ENCODE measurements at places on chromosomes 6 and 20.

DNA sequence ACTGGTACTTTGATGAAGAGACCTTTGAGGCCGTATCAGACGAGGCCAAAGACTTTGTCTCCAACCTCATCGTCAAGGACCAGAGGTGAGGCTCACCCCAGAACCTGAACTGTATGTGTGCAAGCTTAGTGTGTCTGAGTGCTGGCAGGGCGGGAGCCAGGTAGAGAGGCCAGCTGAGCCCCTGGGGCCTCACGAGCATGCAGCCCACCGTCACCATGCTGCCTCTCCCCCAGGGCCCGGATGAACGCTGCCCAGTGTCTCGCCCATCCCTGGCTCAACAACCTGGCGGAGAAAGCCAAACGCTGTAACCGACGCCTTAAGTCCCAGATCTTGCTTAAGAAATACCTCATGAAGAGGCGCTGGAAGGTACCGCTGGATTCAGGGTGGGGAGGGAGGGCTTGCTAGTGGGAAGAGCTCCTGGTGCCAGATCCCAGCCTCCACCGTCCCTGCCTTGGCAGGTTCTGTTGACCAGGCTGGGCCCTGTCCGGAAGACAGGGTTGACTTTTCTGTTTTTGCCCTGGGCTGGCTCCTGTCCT lies 12.7 kb downstream of the MYLK2 start:
- no peak overlapping the region for H3K27ac ChIP-seq
- no peaks in the 10 kb centered on the region for H3K27me3 ChIP-seq
- no peak for DNase-seq
- no peak overlapping the region for H3K4me3 ChIP-seq
- H3K4me1 ChIP-seq: peaks cover 7% of the 10 kb centered on the region

DNA sequence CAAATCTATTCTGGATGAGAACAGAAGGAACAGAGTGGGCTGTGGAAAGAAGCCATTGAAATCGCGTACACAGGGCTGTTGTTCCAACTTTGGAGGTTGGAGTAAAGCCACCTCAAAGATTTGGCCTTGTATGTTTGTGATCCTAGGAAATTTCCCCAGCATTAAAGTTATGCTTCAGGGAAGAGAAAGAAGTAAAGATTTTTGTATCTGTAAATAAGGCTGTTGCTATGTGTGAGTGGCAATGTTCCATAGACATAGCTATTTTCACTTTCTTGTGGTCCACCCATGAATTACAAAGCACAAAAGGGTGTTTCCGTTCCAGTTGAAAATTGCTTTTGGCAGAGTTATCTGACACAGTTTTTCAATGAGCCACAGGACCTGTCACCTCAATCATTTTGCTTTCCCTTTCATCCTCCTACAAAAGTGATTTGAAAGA lies 321.3 kb downstream of the TFAP2B start:
- no peaks in the 10 kb centered on the region for H3K27me3 ChIP-seq
- H3K27ac ChIP-seq: no peak overlapping the region
- DNase-seq: no peak
- no peaks in the 10 kb centered on the region for H3K4me1 ChIP-seq
- no peak overlapping the region for H3K4me3 ChIP-seq

GRCh38 chr20:50472693-50473664 lies 37.2 kb upstream of the PTPN1 start:
- H3K27ac ChIP-seq: peak overlapping the region; percentile 9
- H3K4me3 ChIP-seq: peak overlapping the region; percentile 6
- no peaks in the 10 kb centered on the region for H3K27me3 ChIP-seq
- H3K4me1 ChIP-seq: peaks cover 14% of the 10 kb centered on the region

- peaks cover 7% of the 10 kb centered on the region for H3K4me1 ChIP-seq
- peaks cover 1% of the 10 kb centered on the region for H3K36me3 ChIP-seq
- H3K27ac ChIP-seq: no peak overlapping the region
- peaks cover 40% of the 10 kb centered on the region for H3K27me3 ChIP-seq
Measured at GRCh38 chr6:82362878-82363427, 664 bp upstream of the TPBG start.

- no peak overlapping the region for H3K27ac ChIP-seq
- H3K36me3 ChIP-seq: no peaks in the 10 kb centered on the region
- peaks cover 1% of the 10 kb centered on the region for H3K27me3 ChIP-seq
- H3K4me1 ChIP-seq: peaks cover 5% of the 10 kb centered on the region
Measured at GRCh38 chr6:32405656-32406055, 1.3 kb downstream of the BTNL2 start.

GRCh38 chr6:146937316-146937715 lies 266.9 kb upstream of the STXBP5 start:
- peaks cover 2% of the 10 kb centered on the region for H3K4me1 ChIP-seq
- H3K4me3 ChIP-seq: no peak overlapping the region
- H3K27ac ChIP-seq: no peak overlapping the region
- DNase-seq: no peak
- H3K36me3 ChIP-seq: no peaks in the 10 kb centered on the region

Data from memory B cell (primary cell).